ENCODE measurements at places on chromosomes 1 and 21.

DNA sequence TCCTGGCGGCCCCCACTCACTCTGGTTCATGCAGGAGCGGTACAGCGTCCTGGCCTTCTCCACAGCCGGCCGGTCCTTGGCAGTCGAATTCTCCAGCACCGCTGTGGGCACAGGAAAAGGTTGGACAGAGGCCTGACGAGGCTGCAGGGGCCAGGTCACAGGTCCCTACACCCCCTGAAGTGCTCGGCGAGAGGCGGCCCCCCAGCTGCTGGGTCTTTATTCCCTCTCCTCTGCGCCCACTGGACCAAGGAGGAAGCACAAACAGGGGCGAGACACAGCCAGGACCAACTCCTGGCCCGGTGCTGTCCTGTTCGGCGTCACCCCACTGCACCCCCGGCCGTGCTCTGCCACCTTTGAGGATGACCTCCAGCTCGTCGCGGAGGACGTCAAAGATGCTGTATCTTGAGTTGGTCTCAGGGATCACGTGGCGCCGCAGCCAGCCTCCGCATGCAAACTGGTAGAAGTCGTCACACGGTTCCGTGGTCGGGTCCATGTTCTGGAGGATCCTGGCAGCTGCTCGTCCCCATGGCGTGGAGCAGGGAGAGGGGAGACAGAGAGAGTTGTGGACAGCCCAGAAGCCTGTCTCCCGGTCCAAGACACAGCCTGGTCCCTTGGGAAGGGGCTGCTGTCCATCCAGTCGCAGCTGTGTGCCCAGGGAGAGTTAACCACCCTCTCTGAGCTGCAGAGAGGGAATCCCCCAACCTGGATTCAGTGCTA, 22.9 kb downstream of the PRXL2B start:
- H3K4me3 ChIP-seq: no peak overlapping the region
- DNase-seq: no peak
- no peaks in the 10 kb centered on the region for H3K27me3 ChIP-seq
- no peak overlapping the region for H3K27ac ChIP-seq

DNA sequence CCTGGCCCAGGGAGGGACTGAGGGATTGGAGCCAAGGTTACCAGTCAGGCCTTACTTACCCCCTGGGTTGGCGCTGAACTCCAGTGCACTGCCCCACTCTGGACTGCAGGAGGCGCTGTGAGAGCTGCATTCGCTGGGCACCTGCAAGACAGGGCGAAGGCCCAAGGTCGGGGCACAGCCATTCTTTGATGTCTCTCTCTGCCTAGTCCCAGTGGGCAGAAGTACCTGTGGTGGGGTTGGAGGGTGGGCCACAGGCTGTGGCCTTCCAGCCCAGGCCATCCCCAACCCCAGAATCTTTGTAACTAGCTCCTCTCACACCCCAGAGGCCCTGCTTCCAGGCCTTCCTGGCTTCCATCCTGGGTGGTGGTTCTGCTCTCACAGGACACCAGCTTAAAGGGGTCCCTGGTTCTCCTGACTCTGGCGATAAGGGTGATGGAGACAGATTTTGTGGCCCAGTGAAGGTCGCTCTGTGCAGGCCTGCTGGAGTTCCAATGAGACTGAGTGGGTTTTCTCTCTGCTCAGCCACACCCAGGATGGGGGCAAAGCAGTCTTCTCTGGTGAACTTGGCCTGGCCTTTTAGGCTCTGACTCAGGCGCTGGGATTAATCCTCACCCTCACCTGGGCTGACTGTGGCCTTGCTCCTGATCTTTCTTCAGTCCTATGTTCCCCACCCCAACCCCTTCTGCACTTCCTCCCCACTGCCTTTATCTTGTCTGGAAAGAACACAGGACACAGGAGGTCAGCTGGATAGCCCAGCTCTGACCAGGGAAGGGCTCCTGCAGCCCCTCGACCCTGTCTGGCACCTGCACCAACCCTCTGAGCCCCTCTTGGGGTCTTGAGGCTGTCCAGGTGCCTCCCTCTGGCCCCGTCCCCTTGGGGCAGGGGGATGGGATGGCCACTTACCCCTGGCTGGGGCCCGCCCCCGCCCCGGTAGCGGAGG, 954 bp downstream of the MYOG start:
- no peaks in the 10 kb centered on the region for H3K36me3 ChIP-seq
- H3K27me3 ChIP-seq: no peaks in the 10 kb centered on the region
- no peak overlapping the region for H3K4me3 ChIP-seq
- DNase-seq: peak; percentile 73

DNA sequence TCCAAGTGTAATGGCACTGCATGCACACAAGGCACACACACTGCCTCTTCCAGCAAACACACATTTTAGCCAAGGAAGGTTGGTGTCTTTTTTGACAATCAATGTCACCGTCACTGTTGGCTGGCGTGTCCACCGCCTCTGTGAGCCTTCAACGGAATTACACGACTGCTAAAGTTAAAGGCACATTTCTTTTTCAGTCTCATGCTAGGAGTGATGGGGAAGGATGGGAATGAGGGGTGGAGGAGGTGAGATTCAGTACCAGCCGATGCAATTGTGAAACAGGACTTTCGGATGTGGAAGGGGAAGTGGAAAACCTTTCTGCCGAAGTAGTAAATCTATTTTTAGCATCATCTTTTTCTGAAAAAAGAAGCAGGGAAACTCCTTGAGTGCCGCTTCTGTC, 1.4 kb downstream of the ELAVL4 start:
- H3K4me3 ChIP-seq: no peak overlapping the region
- H3K27me3 ChIP-seq: no peaks in the 10 kb centered on the region
- peaks cover 34% of the 10 kb centered on the region for H3K4me1 ChIP-seq
- no peaks in the 10 kb centered on the region for H3K36me3 ChIP-seq
- no peak for DNase-seq

DNA sequence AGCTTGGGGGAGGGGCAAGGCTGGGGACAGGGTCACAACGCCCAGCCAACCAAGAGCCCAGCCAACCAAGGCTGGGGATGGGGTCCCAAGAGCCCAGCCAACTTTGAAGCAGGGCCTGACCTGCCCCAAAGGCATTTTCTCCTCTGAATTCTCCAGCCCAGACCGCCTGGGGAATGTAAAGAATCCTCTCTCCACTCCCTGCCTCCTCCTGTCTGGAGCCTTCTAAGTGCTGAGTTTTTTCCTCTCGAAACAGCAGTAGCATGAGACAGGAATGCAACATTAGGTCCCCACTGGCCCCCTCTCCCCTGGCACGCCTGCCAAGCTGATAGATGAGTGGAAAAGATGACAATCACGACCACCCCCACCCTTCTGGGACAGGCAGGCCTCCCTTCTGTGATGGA, 17.0 kb downstream of the C1orf198 start:
- peaks cover 8% of the 10 kb centered on the region for H3K36me3 ChIP-seq
- H3K27me3 ChIP-seq: no peaks in the 10 kb centered on the region
- peak; percentile 65 for DNase-seq

DNA sequence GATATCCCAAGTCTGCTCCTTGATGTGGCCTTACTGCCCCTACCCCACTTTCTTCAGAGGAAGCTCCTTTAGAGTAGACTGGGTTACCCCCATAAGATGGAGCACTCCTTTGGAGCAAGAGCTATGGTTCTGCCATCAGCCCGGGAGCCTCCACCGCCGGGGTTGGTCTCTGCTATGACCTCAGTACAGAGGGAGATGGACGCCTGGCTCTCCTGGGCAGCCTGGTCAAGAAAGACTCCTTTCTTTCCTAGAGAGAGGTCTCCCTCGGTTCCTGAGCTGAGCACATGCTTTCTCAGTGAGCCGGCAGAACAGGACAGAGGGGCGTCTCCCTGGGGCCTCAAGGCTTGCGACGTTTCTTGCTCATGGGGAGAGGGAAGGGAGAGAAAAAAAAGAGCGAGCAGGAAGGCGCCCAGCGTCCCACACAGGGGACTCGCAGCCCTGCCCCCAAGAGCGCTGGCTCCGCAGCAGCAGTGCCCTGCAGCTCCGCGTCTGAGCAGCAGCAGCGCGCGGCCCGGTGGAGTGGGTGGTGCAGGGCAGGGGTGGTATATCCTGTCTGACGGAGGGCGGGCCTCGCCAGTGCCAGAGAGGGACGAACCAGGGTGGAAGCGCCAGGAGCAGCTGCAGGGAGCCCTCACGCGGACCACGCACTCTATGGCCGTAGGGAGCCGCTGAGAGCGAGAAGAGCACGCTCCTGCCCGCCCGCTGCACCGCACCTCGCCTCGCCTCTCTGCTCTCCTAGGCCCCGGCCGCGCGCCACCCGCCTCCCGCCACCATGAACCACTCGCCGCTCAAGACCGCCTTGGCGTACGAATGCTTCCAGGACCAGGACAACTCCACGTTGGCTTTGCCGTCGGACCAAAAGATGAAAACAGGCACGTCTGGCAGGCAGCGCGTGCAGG, at the start of gene PKP1:
PKP1 (plus strand) TSS at position 576 of the 899 bp plus-strand sequence; CDS start at position 773, 197 bp downstream.
- peaks cover 44% of the 10 kb centered on the region for H3K27me3 ChIP-seq
- no peak within 1 kb of the TSS for H3K27ac ChIP-seq
- H3K4me3 ChIP-seq: peak within 1 kb of the TSS; percentile 53
- no peaks in the 10 kb centered on the region for H3K36me3 ChIP-seq
- H3K4me1 ChIP-seq: peaks cover 8% of the 10 kb centered on the region
- DNase-seq: peak; percentile 65

GRCh38 chr1:111082421-111083203, 57.3 kb downstream of the DRAM2 start:
- no peak for DNase-seq
- no peaks in the 10 kb centered on the region for H3K36me3 ChIP-seq

- no peak overlapping the region for H3K4me3 ChIP-seq
- H3K36me3 ChIP-seq: no peaks in the 10 kb centered on the region
- no peaks in the 10 kb centered on the region for H3K27me3 ChIP-seq
- no peaks in the 10 kb centered on the region for H3K4me1 ChIP-seq
- no peak for DNase-seq
Observed at GRCh38 chr21:26457817-26458216, 115.3 kb downstream of the CYYR1 start.

DNA sequence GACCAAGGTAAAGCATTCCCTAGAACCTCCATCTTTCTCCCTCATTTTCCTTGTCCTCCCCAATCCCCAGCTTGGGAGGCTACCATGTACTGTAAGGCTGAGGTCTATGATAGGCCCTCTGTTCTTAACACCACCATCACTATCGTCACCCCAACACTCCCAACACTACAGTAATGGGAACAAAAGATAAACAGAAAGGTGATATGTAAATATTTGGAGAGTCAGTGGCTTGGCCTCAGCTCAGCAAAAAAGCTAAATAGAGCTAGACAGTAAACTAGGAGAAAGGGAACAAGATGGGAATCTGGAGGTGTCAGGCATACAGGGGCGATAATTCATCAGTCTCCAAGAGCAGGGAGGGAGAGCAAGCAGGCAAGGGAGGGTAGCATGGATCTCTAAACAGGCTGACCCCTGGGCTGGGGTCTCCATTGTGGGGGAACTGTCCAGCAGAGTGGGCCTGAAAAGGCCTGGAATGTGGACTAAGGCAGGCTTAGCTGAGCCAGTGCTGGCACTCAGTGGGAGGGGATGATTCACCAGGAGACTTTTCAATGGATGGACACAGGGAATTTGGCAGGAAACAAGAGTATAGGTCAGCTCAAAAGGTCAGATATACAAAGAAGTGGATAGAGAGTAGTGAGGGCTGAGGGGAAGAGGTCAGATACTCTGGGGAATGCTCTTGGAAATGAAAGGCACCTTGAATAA, 6.7 kb downstream of the WNT2B start:
- H3K27me3 ChIP-seq: peaks cover 28% of the 10 kb centered on the region
- no peak overlapping the region for H3K27ac ChIP-seq
- H3K4me3 ChIP-seq: no peak overlapping the region
- peak; percentile 61 for DNase-seq
- H3K36me3 ChIP-seq: no peaks in the 10 kb centered on the region

DNA sequence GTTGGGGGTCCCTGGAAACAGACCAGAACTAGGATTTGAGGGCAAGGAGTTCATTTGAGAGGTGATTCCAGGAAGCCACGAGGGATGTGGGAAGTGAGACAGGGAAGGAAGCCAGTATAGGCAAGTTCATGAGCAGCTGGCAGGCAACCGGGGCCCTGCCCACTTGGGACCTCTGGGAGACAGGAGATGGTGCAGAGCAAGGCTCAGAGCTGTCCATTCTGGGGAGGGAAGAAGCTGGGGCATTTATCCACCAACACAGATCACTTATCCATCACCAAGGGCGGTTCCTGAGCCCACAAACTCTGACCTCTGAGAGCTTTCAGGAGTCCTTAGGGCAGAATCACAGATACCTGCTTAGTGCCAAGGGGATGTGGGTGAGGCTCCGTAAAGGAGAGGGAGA, 16.8 kb downstream of the EDN2 start:
- no peak overlapping the region for H3K27ac ChIP-seq
- H3K4me1 ChIP-seq: no peaks in the 10 kb centered on the region
- H3K4me3 ChIP-seq: no peak overlapping the region
- H3K36me3 ChIP-seq: no peaks in the 10 kb centered on the region
- H3K27me3 ChIP-seq: no peaks in the 10 kb centered on the region

DNA sequence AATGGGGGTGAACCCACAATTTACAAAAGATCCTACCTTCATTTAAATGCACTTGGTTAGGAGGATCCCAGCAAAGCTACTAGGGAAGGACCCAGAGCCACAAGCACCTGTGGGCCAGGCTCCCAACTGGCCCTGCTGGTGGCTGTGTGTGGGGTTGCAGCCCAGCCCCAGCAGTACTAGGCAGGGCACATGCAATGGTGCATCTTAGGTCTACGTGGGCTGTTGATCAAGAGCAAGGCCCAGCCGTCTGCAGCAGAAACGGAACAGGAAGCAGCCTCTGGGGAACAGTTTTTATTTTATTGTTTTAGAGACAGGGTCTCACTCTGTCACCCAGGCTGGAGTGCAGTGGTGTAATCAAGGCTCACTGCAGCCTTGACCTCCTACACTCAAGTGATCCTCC, 134.1 kb upstream of the RAB4A start:
- no peak for DNase-seq
- H3K36me3 ChIP-seq: peaks cover 5% of the 10 kb centered on the region
- no peaks in the 10 kb centered on the region for H3K4me1 ChIP-seq
- H3K27me3 ChIP-seq: no peaks in the 10 kb centered on the region
- no peak overlapping the region for H3K27ac ChIP-seq

DNA sequence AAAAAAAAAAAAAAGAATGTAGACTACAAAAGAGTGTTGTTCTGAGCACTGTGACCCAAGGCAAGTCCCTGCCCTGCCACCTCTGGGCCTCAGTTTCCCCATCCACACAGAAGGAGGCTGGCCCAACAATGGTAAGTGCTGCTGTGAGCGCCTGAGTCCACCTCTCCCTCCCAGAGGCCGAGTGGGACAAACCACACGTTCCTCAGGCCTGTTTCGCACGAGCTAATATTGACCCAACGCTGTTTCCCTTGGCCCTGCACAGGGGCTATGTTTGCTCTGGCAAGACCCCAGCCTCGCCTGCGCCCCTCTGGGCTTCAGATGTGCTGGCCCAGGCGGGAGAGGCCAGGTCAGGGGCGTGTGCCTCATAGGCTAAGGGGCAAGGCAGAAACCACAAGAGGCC, 12.6 kb upstream of the LAPTM5 start:
- DNase-seq: no peak
- H3K4me3 ChIP-seq: no peak overlapping the region
- no peaks in the 10 kb centered on the region for H3K36me3 ChIP-seq
- no peaks in the 10 kb centered on the region for H3K27me3 ChIP-seq

DNA sequence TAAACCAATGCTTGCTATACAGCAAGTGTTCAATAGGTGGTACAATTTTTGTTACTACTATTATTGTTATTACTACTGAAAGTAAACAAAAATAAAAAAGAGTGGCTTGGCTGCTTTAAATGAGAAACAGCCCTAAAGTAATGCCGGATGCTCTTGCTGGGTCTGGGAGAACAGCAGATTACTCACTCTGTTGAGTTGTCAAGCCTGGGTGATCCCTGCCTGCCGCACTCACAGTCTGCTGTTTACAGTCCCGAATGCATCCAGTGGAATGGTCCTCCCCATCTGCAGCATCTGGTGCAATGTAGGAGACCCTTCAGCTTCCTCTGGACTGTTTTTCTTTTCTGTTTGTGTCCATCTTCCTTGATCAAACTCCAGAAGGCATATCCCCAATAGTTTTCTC, 102.7 kb upstream of the IVNS1ABP start:
- no peaks in the 10 kb centered on the region for H3K27me3 ChIP-seq
- H3K4me1 ChIP-seq: no peaks in the 10 kb centered on the region
- H3K27ac ChIP-seq: no peak overlapping the region

GRCh38 chr1:110250749-110251148, 40.6 kb downstream of the KCNC4 start:
- no peak for DNase-seq
- H3K36me3 ChIP-seq: no peaks in the 10 kb centered on the region
- no peak overlapping the region for H3K4me3 ChIP-seq
- no peaks in the 10 kb centered on the region for H3K27me3 ChIP-seq
